Natural killer cell (primary cell): ENCODE measurements at places on chromosomes 5 and 9. TPM values are rescaled to one million over a fixed set of nuclear protein-coding genes. Genes with fewer than 3 reads are reported as not detected.

GRCh38 chr5:153081385-153081784 is 409.1 kb upstream of the GRIA1 start:
- H3K4me1 ChIP-seq, result no peaks in the 10 kb centered on the region
- H3K27ac ChIP-seq, result no peak overlapping the region
- H3K36me3 ChIP-seq, result no peaks in the 10 kb centered on the region
- no peak for DNase-seq
- no peaks in the 10 kb centered on the region for H3K27me3 ChIP-seq

DNA sequence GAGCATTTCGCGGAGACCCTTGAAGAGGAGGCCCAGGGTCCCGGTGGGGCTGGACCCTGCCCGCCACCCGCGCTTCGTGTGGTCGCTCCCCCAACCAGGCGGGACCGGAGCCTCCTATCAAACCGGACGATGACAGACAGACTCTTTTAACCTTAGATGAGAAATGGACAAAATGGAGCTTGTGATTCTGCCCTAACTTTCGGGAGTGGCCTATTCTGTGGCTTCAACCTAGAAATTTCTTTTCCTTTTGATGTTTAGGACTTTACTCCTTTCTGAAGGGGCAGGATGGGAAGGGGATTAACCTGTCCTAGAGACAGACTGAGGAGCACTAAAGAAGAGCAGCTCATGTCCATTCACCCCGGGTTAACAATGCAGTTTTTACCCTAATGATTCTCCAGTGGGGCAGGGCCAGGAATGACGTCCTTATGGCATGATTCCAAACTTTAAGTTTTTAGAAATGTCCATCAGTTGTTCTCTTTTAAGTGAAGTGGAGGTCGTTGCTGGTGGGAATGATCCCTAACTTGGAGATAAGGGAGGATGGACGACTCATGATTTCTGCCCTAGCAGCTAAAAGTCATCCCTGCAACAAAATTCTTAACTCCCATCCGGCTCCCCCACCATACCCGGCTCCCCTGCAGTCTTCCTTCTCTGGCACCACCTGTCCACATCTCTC is 1.0 kb downstream of the NIPSNAP3A start:
- DNase-seq, result no peak
- H3K4me1 ChIP-seq, result peaks cover 8% of the 10 kb centered on the region
- no peaks in the 10 kb centered on the region for H3K27me3 ChIP-seq
- H3K27ac ChIP-seq, result peak overlapping the region; percentile 93
- H3K36me3 ChIP-seq, result peaks cover 10% of the 10 kb centered on the region

GRCh38 chr5:23648656-23649055 is 141.2 kb downstream of the PRDM9 start:
- H3K27me3 ChIP-seq, result no peaks in the 10 kb centered on the region
- no peak overlapping the region for H3K27ac ChIP-seq
- no peak overlapping the region for H3K4me3 ChIP-seq
- DNase-seq, result no peak

GRCh38 chr5:171750311-171750788 is 35.3 kb upstream of the SMIM23 start:
- no peaks in the 10 kb centered on the region for H3K4me1 ChIP-seq
- DNase-seq, result no peak
- H3K27me3 ChIP-seq, result no peaks in the 10 kb centered on the region
- no peaks in the 10 kb centered on the region for H3K36me3 ChIP-seq
- H3K4me3 ChIP-seq, result no peak overlapping the region
- H3K27ac ChIP-seq, result no peak overlapping the region

GRCh38 chr5:154249826-154250225 is 59.3 kb downstream of the GALNT10 start:
- no peak overlapping the region for H3K27ac ChIP-seq
- H3K27me3 ChIP-seq, result no peaks in the 10 kb centered on the region
- no peak for DNase-seq
- H3K4me3 ChIP-seq, result no peak overlapping the region

GRCh38 chr5:96317945-96318344 is 115.1 kb downstream of the PCSK1 start:
- H3K4me3 ChIP-seq, result no peak overlapping the region
- DNase-seq, result no peak
- H3K36me3 ChIP-seq, result no peaks in the 10 kb centered on the region
- H3K27ac ChIP-seq, result no peak overlapping the region

Gene CTNND2
- not detected for total RNA-seq

Gene FOXD4L5
- total RNA-seq, result not detected

Gene MAMDC2
- total RNA-seq, result 0.32 TPM

Gene AMBP
- not detected for total RNA-seq
